ENCODE measurements at places on chromosomes 1 and 21. TPM values are rescaled to one million over a fixed set of nuclear protein-coding genes. Genes with fewer than 3 reads are reported as not detected.

GRCh38 chr1:172719694-172720138 lies 60.8 kb downstream of the FASLG start:
- DNase-seq: peak; percentile 49

DNA sequence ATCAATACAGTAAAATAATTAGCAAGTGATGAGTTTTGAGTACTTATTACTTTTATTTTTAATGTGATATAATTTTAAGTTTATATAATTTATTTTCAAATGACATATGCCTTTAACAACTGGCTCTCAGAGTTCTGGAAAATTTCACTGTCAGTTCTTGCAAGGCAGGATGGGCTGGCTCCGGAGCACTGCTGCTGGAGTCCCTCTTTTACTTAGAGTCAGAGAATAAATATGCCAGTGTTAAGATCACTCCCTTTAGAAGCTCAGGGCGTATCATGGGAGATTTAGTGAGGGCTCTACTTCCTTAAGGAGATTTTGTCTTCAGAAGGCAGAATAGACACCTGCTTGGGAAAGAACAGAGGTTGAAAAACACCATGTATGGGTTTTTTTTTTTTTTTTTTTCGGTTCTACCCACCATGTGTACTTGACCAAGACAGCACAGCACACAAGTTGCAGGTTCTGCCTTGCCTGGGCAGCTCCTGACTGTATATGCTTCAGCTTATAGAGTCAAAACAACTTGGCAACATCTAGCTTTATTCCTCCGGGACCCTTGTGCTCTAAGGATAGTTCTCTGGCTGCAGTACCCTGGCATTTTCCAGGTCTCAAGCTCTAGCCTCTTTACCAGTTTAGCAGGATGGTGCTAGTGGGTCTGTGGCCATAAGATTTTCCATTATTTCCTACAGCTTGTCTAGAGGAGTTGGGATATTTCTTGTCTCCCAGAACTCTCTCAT lies 29.7 kb upstream of the FMOD start:
- DNase-seq: no peak

DNA sequence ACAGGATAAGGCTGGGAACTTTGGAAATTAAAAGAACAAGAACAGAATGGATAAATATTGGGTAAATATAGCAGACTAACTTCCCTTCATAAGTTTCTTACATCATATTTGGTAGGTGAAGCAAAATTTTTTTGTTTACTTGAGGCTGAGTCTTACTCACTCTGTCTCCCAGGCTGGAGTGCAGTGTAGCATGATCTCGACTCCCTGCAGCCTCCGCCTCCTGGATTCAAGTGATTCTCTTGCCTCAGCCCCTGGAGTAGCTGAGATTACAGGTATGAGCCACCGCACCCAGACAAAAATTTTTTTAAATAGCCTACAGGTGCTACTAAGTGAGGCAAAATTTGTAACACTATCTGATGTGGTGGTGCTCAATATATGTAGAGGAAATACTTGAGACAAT lies 50.7 kb downstream of the TM2D1 start:
- DNase-seq: no peak

DNA sequence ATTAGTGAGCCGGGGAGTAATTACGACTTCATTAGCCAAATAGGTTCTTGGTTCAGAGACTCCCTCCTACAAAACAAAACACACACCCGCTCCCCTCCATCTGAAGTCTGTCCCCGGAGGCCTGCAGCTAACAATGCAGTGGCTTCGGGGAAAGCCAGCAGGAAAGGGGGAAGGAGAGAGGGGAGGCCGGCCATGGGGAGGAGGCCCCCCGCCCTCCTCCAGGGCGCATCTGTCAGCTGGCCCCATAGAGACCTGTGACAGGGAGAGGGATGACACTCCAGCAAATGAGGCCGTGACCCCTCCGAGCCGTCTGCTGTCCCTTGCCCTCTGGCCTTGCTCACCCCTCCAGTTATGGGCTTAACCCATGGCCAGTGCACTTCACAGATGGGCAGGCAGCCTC lies 12.1 kb upstream of the CNTN2 start:
- DNase-seq: no peak

GRCh38 chr1:228001738-228002535 lies 4.9 kb upstream of the WNT3A start:
- no peak for DNase-seq

GRCh38 chr1:25062621-25063255 lies 132.7 kb upstream of the RUNX3 start:
- DNase-seq: no peak

- DNase-seq: no peak
Observed at GRCh38 chr21:36926989-36927718, 39.3 kb downstream of the HLCS start.

- no peak for DNase-seq
Observed at GRCh38 chr1:183635099-183635605, 431 bp downstream of the ARPC5 start.

GRCh38 chr21:45995686-45996179 lies 14.2 kb downstream of the COL6A1 start:
- no peak for DNase-seq

DNA sequence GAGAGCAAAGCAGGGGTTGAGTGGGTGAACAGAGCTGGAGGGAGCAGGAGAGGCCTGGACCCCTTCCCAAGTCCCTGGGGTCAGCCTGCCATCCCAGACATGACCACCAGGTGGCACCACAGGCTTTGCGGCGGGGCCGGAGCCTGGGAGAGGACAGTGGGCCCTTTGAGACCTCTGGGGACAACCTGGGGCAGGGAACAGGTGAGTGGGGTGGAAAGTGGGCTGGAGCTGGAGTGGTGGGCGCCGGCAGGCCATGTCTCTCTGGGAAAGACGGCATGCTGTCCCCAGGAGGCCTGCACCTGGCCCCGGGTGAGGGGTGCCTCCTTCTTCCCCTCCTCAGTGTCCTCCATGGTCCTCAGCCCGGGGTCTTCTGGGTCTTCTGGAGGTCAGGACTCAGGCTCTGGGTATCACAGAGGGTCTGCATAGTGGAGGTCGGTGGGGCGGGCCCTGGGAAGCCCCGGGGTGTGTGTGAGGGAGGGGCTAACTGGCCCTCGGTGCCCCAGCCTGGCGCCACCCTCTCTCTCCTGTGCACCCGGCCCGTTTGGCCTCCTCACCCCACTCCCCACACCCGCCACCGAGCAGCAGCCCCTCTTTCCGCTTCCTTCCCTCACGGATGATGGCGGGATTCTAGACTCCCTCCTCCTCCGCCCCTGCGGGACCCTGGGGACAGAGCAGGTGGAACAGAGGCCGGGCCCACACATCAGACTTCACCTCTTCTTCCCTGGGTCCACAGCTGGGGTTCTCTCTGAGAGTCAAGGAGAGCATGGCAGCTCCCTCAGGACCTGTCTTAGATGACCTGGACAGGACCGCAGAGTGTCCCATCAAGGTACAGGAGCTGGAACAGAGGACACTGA lies 28.5 kb upstream of the PKP1 start:
- DNase-seq: no peak

DNA sequence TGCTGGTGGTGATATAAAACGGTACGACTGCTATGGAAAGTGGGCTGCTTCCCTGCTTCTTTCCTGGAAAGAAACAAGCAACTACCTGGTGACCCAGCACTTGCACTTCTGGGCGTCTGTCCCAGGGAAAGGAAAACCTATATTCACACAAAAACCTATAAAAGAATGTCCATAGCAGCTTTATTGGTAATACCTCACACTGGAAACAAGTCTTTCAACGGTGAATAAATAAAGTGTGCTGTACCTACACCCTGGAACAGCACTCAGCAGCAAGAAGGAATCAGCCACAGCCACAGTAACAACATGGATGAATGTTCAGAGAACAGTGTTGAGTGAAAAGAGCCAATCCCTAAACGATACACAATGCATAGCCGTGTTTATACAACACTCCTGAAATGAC lies 19.9 kb downstream of the SLC19A1 start:
- DNase-seq: no peak

- DNase-seq: no peak
Observed at GRCh38 chr1:235006132-235006721, 122.4 kb downstream of the TOMM20 start.

GRCh38 chr1:966704-967300 lies 520 bp downstream of the PLEKHN1 start:
- peak; percentile 59 for DNase-seq

DNA sequence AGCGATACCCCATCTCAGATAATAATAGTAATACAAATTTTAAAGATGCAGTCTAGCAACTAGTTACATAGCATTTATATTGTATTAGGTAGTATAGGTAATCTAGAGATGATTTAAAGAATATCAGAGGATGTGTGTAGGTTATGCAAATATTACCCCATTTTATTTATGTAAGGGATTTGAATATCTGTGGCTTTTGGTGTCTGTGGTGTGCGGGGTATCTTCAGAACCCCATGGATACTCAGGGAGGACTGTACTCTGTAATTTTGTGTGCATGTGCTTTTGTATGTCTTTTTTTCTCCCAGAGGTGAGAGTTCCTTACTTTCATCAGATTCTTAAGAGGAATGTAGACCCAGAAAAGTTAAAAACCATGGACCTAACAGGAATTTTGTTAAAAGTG lies 12.8 kb downstream of the RNF2 start:
- DNase-seq: no peak

DNA sequence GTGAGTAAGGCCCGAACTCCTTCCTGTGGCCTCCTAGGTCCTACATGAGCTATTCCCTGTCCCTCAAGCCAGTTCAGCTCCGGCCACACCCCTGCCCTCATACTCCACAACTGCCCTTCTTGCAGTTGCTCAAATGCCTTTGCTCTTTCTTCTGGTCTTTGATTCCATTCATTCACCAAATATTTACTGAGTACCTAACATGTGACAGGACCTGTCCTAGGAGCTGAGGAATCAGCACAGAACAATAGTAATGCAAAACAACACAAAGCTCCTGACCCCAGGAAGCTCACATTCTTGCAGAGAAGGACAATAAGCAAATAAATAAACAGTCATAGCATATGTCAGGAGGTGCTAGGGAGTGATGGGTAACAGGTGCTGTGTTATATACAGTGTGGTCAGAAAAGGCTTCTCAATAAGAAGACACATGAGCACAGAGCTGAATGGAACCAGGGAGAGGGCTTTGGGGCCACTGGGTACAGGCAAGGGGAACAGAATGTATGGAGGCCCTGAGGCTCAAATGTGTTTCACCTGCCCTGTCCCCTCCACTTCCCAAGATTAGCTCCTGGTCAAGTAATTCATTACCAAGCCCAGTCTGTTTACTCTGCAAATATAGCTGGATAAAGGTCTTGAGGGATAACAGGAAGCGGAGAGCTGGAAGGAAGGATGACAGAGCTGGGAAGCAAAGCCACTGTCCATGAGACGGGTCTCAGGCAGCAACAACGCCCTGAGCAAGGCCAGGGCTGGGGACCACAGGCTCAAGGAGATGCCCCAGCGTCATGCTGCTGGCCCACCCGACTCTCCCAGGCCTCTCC lies 145.1 kb downstream of the CSMD2 start:
- no peak for DNase-seq

GRCh38 chr1:209989525-209989924 lies 51.5 kb downstream of the SYT14 start:
- peak; percentile 5 for DNase-seq

GRCh38 chr1:186905561-186905960 lies 76.8 kb downstream of the PLA2G4A start:
- no peak for DNase-seq

Gene RAB3B
- 139 TPM for total RNA-seq

Gene GPR37L1
- not detected for total RNA-seq

Gene HSD3B2
- total RNA-seq: not detected

Gene GBP6
- total RNA-seq: not detected

Gene NAXE
- total RNA-seq: 82.6 TPM

Gene ZNF669
- total RNA-seq: 5.5 TPM

Gene GREM2
- 5.3 TPM for total RNA-seq

Gene PPP1R12B
- total RNA-seq: 5.9 TPM
